ENCODE measurements at places on chromosomes 7 and 10.
A peak's percentile ranks its signal among the peaks of the same experiment; 100 is the strongest.

DNA sequence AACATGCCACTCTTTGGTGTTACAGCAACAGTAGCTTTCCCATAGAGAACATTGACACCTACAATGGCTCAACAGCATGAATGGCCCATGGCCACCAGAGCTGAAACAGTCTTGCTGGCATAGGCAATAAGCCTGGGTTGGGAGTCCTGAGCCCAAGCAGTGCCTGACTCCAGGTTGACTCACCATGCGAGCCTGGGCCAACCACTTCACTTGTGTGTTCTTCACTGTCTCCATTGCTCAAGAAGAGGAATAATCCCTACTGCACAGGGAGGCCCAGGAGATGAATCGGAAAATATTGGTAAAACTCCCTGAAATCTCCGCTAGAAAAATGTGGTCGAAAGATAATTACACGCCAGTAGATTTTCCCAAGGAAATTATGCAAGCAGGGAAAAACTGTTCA, 89.2 kb upstream of the INHBA start:
- no peak for DNase-seq

- peak; percentile 12 for DNase-seq
Observed at GRCh38 chr7:158975526-158976467, 119.4 kb downstream of the DYNC2I1 start.

GRCh38 chr7:82521906-82522445, 78.4 kb upstream of the CACNA2D1 start:
- DNase-seq = no peak

- DNase-seq = no peak
Observed at GRCh38 chr7:76069238-76069638, 21.3 kb downstream of the MDH2 start.

DNA sequence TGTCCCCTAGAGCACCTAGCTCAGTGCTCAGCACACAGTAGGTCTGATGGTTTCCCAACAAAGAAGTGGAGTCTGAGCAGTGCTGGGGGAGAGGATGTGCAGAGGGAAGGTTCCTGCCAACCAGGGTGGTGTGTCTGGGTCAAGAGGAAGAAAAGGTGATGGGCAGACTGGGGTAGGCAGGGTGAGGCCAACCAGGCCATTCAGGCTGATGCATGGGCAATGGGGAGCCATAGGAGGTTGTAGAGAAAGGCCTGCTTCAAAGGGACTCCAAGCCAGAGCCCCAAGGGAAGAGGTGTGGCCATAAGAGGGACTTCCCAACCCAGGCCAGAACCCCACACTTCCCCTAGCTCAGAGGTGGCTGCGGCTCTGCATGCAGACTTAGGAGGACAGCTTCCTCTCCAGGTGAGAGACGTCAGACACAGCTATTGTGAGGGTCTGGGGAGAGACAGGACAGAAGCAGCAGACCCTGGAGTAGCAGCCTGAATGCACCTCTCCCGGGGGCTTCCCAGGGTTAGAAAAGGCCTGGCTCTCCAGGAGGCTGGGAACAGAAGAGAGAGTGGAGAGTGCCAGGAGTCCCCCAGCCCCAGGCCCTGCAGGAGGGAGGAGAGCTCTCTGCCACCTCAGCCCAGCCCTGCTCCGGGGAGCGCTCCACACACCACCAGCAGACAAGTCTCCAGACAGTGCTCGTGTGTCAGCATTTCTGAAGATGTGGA, 87.4 kb upstream of the ZMIZ1 start:
- DNase-seq = no peak

GRCh38 chr7:142602183-142602582, 147.1 kb upstream of the PRSS1 start:
- DNase-seq = no peak

DNA sequence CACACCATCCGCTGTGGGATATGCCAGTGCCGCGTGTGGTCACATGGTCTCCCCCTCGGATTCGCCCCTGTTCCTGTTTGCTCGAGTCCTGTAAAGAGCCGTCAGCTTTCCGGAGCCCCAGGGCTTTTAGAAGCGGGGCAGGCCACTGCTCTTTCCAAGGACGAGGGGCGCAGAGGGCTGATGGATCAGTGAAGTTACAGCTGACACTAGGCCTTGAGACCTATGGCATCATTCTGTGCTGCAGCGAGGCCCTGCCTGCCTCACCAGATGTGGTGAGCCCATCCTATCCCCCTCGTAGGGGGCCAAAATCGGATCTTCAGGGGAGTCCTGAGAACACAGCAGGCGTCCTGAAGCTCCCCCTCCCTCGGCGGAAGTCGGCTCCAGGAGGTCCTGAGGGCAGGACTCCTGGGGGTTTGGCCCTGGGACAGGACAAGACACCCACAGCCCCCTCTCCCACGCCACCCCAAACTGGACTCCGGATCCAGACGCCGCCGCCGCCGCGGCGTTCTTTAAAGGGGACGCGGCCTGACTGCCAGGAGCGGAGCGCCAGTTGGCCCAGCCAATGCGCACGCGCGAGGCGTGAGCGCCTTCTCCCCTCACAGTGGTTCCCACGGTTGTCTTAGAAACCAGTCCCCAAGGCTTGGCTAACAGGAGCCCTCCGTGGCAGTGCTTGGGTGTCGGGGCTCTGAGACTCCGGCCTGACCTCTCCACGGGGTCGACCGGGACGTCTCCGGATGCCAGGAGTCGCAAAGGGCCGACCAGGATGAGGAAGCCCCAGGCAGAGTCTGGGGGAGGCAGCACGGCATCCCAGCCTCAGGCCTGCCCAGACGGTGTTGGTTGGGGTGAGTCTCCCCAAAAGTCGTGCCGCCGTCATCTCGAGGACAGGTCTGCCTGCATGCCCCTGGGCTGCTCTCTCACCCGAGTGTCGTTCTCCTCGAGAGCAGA, 371.7 kb downstream of the ZNF716 start:
- no peak for DNase-seq

- DNase-seq = no peak
Observed at GRCh38 chr10:68870061-68870460, 31.1 kb upstream of the DDX50 start.

GRCh38 chr7:148290538-148290937, 300.0 kb upstream of the C7orf33 start:
- no peak for DNase-seq

DNA sequence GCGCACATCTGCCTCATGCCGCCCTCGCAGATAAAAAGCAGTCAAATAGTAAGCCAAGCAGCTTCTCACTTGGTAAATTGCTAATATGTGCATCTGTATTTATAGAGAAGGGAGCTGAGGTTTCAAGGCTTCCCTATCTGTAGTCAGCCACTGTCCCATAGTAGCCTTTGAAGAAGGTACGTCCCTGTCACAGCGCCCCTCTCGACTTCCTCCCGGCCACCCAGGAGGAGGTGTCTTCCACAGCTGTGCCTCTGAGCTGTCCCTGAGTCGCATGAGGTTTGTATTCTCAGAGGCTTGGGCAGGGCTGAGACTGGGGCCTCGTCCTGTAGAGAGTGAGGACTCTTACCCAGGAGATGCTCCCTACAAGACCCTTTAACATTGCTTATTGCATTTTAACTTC, 49.0 kb downstream of the SPOCK2 start:
- no peak for DNase-seq

GRCh38 chr7:137342265-137342664, 1.3 kb downstream of the PTN start:
- peak; percentile 26 for DNase-seq

- no peak for DNase-seq
Observed at GRCh38 chr7:41693150-41693997, 9.5 kb downstream of the INHBA start.

DNA sequence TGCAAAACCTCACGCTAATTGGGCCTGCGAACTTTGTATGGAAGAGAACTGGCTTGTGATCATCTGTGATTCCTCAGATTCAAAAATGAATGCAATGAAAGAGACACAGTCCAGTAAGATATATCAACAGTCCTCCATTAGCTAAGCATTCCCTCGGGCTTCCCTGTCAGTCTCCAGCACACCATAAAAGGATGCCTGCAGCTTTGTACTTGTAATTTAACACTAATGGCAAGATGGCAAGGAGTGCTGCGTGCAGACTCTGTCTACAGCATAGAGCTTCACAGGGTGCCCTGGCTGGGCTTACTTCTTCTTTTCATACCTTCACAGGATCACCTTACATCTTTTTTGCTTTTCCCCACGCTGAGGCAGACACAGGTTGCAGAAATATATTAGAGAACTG, 200.0 kb downstream of the GFRA1 start:
- DNase-seq = no peak

GRCh38 chr10:85527616-85528317, 838.8 kb downstream of the GRID1 start:
- DNase-seq = no peak

All from NCI-H1092 treated with DMSO at 0.1 percent for 48 hours (cell line).